ENCODE measurements at places on chromosomes 4 and X.

- no peak for DNase-seq
Observed at GRCh38 chr4:138655985-138656384, 359.6 kb upstream of the NOCT start.

DNA sequence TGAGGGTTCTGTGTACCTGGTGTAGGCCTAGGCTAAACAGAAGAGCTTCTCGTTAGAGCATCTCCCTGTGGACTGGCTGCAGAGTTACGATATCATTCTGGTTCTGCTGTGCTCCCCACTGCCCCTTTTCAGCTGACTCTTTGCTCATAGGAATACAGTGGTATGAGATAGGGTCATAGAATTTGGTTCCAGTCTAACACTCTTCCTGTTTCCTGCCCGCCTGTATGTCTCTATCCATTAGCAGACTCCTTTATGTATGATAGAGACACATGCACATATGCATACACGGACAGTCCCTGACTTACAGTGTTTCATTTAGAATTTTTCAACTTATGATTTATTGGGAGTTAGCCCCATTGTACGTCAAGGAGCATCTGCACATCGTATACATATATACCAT is 15.3 kb downstream of the RNF4 start:
- no peak for DNase-seq

- no peak for DNase-seq
Observed at GRCh38 chr4:187617113-187617512, 378.5 kb upstream of the ZFP42 start.

- no peak for DNase-seq
Observed at GRCh38 chr4:108053251-108053711, 63.6 kb downstream of the HADH start.

GRCh38 chrX:49171752-49172279 is at the start of gene PLP2:
Gene PLP2, plus strand, starts transcription at chrX:49171898. Its CDS starts 103 bp downstream, at chrX:49172001.
- no peak for DNase-seq

DNA sequence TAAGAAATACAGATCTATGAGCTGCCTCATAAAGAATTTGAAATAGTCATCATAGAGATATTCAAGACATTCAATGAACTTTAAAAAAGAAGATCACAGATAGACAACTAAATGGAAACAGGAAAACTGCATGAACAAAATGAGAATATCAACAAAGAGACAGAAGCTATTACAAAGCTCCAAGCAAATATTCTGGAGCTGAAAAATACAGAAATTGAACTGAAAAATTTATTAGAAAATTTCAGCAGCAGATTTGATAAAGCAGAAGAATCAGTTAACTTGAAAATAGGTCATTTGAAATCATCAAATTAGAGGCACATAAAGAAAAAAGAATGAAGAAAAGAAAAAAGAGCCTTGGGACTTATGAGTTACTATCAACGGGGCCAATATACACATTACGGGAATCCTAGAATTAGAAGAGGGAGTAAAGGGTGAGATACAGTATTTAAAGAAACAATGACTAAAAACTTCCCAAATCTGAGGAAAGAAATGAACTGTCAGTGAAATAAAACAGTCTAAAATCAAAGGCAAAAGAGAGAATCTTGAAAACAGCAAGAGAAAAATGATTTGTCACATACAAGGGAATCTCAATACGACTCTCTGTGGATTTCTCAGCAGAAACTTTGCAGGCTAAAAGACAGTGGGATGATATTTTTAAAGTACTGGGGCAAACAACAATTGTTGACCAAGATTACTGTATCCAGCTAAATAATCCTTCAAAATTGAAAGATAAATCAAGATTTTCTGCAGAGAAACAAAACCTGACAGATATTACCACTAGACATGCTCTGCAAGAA is 641.6 kb downstream of the ANKRD50 start:
- DNase-seq = no peak

DNA sequence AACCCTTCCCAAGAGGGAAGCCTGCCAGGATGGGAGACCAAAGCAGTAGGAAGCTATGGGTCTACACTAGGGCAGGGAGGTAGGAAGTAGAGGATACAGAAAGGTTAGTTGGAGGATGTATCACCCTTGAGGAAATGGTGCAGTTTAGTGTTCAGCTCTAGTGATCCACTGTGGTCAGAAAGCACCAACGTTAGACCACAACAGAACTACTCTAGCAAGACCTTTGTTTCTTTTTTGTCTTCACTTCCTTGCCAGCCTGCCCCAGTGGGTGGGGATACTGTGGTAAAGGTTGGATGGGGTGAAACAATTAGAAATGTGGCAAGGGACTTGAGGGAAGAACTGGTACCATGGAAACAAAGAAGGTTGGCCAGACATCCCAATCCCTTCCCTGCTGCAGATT is 83.3 kb downstream of the DDIT4L start:
- DNase-seq = no peak

- DNase-seq = no peak
Observed at GRCh38 chr4:10180927-10181744, 64.5 kb upstream of the WDR1 start.

DNA sequence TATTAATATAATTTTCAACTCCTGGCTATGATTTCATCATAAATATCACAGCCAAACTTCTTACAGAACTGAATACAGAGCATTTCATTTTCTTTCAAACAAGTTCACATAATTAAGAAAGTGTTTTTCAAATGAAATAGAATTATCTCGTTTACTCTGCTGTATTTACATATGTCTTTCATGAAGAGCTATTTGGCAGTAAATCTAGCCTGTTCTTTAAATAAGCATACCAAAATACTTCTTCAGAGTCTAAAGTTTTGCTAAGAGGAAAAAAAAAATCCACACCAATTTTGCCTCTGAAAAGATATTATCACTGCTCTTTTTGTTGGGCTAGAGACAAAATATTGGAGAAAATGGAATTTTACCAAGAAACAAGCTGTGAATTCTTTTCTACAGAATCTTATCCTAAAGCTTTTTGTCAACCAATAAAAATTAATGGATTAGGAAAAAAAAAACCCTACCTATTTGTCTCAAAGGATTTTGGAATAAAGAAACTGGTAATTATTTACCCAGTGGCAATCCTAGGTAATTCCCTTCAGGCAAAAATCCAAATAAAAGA is 287.9 kb upstream of the NR3C2 start:
- DNase-seq = no peak

- DNase-seq = peak; percentile 69
Observed at GRCh38 chrX:153669174-153669890, 4.3 kb downstream of the PNCK start.

DNA sequence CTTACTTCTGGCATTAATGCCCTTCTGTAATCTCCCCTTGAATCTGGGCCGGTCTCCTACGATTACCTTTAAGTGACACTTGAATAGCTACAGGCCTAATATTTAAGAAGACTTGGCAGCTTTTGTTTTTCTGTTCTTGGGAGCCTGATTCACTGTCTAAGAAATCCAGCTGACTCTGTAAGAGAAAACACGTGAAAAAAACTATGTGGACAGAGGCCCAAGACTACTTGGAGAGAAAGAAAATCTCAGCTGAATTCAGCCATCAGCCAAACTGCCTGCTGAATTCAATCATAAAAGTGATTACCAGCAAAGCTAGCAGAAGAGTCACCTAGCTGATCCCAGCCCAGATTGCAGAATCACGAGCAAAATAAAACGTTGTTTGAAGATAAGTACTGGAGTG is 521.2 kb downstream of the MID1IP1 start:
- DNase-seq = no peak

GRCh38 chr4:117529401-117529800 is 444.0 kb upstream of the TRAM1L1 start:
- DNase-seq = no peak

DNA sequence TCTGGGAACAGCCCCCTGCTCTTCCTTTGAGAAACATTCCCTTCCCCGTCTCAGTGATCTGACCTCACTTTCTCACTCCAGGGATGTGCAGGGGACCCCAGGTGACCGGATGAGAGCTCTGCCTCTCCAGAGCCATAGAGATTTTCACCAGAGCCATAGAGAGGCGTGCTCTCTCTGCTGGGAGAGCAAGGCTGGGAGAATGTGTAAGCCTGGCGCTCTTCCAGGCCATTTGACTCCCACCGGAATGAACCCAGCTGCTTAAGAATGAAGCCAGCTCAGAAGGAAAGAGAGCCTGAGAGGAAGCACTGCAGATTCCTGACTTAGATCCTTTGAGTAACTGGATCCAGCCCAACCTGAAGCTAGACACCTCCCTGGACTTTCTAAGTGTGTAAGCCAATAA is 106.4 kb downstream of the DHX15 start:
- DNase-seq = no peak

DNA sequence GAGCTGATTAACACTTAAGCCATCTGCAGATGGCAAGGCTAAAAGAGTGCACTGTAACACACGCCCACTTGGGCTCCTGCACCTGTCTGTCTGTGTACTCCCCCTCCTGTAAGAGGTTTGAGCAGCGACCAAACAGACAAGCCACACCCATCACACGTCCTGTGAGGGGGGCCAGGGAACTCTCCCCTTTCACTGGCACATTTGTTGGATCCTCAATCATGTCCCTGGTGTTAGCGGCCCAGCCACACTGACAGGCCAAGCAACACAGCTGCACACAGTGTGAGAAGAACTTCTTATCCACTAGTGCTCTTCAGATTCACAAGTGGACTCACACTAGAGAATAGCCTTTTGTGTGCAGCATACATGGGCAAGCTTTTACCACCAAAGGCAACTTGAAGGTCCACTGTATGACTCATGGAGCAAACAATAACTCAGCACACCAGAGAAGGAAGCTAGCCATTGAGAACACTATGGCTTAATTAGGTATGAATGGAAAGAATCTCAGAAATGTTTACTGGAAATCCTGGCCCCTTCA is 29.1 kb upstream of the UTP14A start:
- no peak for DNase-seq

DNA sequence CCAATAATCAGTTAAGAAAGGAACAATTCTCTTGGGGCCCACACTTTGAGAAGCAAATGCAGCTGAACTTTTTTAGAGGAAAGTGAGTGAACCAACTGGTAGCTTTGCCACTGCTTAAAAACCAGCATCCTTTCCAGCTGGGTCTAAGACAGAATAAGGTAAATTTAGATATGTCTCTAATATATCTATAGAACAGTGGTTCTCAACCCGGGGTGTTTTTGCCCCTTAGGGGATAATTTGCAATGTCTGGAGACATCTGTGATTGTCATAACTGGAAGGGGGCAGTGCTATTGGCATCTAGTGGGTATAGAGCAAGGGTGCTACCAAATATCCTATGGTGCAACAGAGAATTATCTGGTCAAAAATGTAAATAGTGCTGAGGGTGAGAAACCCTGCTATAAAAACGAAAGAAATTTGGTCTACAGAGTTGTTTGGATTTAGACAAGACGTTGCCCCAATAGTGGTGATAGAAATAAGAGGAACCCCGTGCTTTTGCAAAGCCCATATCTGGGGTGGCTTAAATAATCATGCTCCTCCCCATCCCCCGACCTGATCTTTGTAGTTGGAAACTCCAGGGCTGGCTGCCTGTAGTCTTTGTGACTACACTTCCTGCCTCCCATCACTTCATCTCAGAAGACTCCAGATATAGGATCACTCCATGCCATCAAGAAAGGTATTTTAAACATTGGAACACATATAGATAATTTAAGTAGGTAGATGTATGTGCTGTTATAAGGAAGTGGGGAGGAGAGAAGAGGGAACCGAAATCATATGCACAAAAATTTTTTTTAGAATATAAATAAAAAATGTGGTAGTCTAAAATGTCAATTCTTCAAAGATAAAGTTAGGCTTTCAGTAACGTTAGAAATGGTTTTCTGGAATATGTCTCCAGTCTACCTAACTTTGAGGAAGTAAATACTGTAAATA is at the start of gene TLR7:
TSS of gene TLR7 (plus strand) at position 622 of the 927 bp plus-strand sequence. CDS start 507 bp downstream, outside the sequence.
- no peak for DNase-seq

DNA sequence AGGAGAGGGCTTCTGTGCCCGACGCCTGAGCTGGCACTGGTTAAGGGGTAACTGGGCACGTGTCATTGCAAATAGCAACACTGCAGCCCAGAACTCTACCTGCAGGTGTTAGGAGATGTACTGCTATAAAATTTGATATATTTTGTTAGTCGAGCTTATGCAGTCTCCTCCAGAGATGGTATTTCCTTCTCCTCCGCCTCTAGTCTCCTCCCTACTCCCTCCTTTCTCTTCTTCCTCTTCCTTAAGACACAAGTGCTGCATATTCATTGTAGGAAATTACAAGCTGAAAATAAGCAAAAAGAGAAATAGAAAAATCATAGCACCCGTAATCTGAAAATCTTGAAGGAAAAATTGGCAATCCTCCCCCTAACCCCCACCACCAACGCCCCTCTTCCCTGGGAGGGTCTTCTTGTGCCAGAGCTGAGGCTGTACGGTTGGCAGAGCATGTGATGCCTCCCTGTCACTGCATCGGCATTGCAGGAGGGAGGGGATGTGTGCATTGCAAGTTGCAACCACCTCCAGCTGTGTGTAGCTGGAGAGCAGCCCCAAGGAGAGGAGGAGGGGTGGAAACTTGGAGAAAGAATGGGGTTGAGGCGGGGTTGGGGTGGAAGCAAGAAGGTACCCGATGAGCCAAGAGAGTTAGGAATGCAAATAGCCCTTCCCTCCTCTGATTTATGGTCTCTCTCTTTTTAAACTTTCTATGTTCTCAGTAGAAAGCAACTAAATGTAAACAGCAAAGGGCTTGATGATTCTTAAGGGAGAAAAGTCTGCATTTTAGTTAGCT is 48.3 kb upstream of the MND1 start:
- DNase-seq = no peak

GRCh38 chr4:153248641-153249198 is 44.5 kb downstream of the TRIM2 start:
- DNase-seq = no peak

DNA sequence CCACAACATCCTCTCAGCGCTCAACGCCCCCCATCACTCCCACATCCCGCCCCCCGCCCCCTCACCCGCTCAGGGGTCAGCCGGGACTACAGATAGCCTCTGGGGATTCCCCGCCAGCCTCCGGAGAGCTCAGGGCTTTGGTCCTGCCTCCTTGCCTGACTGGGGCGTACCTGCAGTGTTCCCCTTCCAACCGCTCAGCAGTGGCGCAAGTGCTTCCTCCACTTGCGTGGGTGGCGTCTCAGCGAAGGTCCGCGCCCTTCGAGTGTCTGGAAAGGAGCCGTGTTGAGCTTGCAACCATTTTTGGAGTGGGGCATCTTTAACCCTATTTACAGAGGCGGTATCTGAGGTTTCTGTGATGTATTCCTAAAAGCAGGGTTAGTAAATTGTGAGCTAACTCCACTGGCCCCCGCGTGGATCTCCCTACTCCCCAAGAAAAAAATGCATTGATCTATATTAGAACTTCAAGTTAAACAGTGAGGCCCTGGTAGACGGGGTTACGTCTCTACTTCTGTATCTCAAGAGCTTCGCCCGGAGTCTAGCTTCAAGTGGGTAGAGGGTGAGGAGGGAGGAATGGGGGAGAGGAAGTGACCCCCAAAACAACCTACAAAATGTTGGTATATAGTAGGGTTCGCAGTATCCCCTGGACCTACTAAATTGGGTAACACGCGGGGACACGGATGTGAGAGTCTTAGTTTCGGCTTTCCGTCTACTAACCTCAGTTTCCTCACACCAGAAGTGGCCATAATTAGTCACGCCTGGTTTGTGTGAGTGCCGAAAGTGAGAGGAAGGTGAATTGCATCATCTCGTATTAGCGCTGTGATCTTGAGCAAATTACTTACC is 16.1 kb downstream of the NKX3-2 start:
- DNase-seq = peak; percentile 46

DNA sequence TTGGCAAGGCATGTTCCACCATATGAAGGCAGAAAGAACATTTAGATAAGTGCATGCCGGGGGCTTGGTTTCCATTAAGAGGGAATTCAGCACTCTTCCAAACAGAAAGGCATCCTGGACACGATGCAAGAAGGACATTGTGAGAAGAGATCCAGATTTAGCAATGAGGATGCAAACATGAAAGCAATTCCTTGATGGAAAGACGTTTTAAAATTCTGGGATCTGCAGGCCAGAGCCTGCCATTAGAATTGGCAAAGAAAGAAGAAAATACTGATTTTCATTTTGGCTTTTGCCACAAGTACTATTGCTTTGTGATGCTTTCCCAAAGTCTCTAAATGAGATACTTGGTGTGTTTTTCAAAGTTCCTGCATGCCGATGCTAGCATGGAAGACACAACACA is 367.6 kb downstream of the PPP3CA start:
- DNase-seq = no peak
